Common myeloid progenitor, CD34-positive (primary cell): ENCODE measurements at places on chromosomes 6 and 20.

DNA sequence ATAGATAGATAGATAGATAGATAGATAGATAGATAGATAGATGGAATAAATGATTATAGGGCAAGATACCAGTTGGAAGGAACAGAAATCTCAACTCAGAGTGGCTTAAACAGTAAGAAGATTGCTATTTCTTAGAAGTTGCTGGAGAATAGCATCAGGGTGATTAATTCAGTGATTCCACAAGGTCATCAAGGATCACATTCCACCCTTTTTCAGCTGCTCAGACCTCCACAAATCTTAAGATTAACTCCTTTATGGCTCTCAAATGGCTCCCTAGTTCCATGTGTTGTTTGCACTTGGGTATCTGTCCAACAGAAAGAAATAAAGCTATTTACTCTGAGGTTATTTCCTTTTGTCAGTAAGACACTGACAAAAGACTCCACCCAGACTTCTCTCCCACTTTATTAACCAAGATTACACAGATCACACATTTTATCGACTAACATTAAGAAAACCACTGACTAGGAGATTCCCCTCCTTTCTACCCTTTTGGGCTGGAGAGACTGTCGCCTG lies 68.3 kb upstream of the KIF16B start:
- no peak for DNase-seq

- DNase-seq: no peak
Measured at GRCh38 chr6:42131531-42131930, 10.9 kb downstream of the C6orf132 start.

GRCh38 chr6:108673602-108674001 lies 112.9 kb downstream of the FOXO3 start:
- DNase-seq: no peak

- peak; percentile 91 for DNase-seq
Measured at GRCh38 chr20:1702328-1702727, 44.7 kb upstream of the SIRPG start.

- DNase-seq: no peak
Measured at GRCh38 chr20:58523971-58524315, 8.7 kb upstream of the APCDD1L start.

- DNase-seq: no peak
Measured at GRCh38 chr6:3328145-3328544, 69.4 kb downstream of the PSMG4 start.

DNA sequence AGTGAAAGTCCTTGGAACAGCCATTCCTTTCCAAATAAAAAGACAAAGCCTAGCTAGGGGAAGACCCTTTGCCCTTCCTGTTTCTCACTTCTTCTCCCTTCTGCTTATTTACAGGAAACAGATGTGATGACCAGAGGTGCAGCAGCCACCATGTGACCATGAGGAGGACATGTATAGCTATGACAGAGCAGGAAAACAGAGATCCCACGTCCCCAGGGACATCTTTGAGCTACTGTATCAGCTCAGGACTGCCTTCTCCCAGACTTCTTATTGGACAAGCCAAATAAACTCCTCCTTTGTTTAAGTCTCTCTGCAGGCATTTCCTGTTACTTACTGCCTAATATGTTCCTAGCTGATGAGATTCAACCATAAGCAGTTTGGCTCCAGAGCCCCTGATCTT lies 133.1 kb upstream of the MLN start:
- no peak for DNase-seq

GRCh38 chr6:155185544-155185943 lies 78.3 kb upstream of the CLDN20 start:
- DNase-seq: no peak

DNA sequence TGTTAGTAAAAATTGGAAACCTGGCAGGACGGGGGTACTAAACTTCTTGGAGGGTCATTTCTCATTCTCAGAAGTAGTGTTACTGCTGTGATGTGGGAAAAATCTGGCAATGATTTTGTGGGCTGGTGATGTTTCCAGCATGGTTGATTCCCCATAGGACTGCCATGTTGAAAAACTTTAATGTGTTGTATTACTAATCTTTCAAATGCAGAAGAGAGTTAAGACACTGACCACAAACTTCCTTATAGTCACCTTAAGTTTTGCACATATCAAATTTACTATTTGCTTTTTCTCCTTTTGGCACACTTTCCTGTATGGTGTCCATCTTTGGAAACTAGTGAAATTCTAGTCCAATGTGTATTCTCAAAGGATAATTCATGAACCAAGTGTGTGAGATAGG lies 236.2 kb upstream of the TAB2 start:
- peak; percentile 53 for DNase-seq

GRCh38 chr20:13286607-13287006 lies 65.5 kb downstream of the ISM1 start:
- DNase-seq: no peak

DNA sequence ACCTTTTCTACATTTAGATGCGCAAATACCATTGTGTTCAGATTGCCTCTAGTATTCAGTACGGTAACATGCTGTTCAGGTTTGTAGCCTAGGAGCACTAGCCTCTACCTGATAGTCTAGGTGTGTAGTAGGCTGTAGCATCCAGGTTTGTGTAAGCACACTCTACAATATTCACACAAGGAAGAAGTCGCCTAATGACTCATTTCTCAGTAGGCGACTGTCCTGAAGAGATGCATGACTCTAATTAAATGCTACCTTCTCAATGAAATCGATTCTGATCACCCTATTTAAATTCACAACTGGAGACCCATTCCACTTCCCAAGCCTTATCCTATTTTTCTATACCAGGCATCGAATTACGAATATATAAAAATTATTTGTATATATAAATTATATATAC lies 1.3 kb downstream of the MCUR1 start:
- DNase-seq: no peak

GRCh38 chr6:134491477-134491876 lies 173.6 kb upstream of the SGK1 start:
- DNase-seq: no peak

GRCh38 chr6:135475292-135475886 lies 22.2 kb downstream of the AHI1 start:
- peak; percentile 17 for DNase-seq

DNA sequence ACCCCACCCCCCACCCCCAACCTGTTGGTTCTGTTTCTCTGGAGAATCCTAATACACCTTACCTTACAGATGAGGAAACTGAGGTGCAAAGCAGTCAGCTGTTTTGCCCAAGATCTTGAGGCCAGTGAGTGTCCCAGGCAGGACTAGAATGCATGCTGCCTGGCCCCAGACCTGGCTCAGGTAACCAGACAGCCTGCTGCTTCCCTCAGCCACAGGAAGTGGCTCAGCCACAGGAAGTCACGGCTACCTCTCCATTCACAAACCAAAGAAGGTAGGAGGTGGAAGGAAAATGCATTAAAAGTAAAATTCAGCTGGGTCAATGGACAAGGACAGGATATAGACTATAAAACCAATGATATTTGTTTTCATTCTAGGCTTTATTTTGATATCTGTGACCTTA lies 517.6 kb downstream of the CD83 start:
- DNase-seq: peak; percentile 26

DNA sequence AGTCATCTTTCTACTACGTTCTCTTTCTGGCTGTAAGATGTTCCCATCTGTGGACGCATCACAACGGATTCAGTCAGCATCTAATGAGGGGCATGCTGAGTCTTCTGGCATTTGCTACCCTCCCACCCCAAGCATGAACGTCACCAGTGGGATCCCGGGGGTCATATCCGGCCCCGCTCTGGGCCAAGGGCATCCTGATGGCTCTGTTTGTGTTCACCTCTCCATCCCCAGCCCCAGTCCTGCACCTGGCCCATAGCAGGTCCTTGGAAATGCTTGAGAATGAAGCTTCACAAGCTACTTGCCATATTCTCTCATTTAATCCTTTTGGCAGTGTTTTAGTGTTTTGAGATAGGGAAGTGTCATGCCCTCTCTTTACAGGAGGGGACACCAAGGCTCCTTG lies 14.9 kb downstream of the APCDD1L start:
- DNase-seq: no peak

DNA sequence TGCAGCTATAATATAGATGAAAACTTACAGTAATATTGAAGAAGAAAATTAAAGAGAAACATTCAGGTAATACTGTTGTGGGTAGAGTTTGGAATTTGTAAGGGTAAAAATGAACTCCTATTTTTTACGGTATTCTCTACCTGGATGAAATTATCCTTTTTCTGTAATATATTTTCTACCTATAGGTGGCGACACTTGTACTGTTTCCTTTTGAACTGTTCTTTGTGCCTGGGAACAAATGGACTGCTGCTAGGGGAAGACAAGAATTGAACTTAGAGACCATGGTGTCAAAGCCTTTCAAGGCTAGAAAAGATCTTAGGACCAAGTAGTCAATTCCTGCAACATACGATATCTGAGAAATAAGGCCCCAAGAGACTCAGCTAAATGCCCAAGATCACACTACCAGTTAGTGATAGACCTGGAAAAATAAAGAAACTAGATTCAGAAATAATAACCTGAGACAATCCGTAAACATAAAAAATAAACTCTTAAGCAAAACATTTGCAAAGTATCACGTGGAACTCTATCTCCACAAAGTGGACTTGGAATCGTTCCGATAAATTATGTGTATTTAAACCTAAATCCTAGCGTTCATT lies 383.8 kb downstream of the TFAP2A start:
- DNase-seq: peak; percentile 12

DNA sequence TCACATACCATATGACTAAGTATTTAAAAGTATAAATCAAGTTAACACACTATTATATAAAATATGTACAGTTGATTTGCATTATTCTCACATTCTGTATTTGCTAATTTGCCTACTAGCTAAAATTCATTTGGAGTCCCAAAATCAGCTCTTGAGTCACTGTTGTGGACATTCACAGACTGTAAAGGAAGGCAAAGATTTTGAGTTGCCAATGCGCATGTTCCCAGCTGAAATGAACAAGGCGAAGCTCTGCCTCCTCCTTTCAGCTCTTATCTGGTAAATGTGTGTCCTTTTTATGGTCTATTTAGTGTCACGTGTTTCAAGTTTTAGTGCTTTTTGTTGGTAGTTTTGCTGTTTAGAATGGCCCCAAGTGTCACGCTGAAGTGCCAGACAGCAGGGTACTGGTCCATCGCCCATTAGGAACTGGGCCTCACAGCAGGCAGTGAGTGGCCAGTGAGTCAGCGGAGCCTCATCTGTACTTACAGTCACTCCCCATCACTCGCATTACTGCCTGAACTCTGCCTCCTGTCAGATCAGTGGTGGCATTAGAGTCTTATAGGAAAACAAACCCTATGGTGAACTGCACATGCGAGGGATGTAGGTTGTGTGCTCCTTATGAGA lies 87.2 kb upstream of the ADTRP start:
- DNase-seq: no peak

DNA sequence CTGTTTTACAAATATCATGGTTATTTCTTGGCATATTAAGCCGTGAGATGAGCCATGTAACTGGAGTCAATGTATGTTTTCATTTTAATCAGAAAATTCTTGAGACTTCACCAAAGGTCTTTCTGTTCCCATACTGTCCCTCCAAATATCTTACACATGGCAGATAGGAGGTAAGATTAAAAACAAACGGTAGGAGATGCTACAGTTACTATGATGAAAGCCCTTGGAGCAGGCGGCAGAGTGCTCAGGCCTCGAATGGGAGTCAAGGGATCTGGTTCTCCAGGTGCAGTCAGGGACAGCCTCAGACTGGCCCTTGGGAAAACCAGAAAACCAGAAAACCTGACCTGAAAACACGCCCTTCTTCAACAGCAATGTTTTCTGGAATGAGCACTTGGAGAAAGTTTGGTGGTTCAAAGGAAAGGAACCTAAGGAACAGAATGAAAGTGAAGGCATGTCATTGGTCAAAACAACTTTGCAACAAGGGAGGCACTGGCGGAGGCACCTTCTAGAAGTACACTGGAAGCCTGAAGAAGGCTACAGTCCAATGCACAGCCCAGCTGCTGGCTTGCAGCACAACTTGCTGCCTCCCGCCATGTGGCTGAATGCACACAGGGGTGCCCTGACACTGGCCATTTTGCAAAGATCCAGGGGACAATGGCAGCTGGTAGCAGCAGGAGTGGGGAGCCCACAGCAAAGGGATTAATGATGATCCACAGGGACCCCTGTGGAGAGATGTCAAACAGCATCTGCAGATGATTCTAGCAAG lies 17.4 kb upstream of the FOXO3 start:
- DNase-seq: no peak

DNA sequence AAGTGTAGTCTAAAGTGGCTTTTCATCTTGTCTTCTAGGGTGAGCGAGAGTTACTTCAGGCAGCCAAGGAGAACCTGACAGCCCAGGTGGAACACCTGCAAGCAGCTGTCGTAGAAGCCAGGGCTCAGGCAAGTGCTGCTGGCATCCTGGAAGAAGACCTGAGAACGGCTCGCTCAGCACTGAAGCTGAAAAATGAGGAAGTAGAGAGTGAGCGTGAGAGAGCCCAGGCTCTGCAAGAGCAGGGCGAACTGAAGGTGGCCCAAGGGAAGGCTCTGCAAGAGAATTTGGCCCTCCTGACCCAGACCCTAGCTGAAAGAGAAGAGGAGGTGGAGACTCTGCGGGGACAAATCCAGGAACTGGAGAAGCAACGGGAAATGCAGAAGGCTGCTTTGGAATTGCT lies 27.1 kb downstream of the C20orf173 start:
- DNase-seq: peak; percentile 31

DNA sequence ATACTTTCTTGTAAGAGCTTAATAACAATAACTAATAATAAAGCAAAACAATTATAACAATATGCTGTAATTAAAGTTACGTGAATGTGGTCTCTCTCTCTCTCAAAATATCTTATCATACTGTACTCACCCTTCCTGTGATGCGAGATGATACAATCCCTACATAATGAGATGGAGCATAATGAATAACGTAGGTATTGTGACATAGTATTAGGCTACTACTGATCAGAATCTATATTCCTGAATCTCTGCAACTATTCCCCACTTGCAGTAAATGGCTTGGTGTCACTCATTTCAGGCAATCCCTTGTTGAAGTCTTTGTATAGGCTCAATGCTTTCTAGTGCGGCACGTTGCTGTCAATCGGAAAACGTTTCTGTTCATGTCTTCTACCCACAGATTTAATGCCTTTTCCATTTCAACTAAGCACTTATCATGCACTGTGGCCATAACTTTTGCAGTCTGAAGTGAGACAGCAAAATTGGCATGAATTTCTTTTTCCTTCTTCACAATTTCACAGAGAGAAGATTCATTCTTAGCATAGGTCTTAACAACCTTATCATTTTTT lies 32.3 kb downstream of the MOXD1 start:
- DNase-seq: no peak

- no peak for DNase-seq
Measured at GRCh38 chr6:76792394-76792793, 670.9 kb downstream of the HTR1B start.

GRCh38 chr6:121791396-121792315 lies 356.2 kb downstream of the GJA1 start:
- DNase-seq: no peak

GRCh38 chr20:62581308-62581707 lies 61.0 kb upstream of the SLCO4A1 start:
- no peak for DNase-seq

- DNase-seq: peak; percentile 15
Measured at GRCh38 chr6:160348223-160349019, at the start of gene SLC22A3. SLC22A3 (plus strand) TSS chr6:160348378; CDS start chr6:160348420, 42 bp downstream.

DNA sequence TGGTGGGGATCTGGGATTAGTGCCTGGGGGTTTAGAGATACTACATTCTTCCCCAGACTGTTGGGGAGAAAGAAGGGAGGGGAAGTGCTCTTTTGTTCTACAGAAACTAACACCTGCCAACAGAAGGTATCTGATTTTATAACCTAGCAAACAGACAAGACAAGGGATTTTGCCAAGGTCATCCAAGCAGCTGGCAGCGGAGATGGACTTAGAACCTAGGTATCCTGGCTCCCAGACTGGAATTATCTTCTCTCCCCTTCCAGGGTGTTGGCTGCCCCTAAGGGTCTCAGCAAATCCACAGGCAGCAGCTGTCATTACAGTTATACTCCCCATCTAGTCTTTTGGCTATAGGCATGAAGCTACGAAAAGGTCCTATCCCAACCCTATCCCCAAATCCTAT lies 8.4 kb downstream of the SDC4 start:
- DNase-seq: no peak
